Ovary (tissue), 10 donors: ENCODE measurements at places on chromosomes 12 and 14. TPM values are rescaled to one million over a fixed set of nuclear protein-coding genes. Genes with fewer than 3 reads are reported as not detected.

DNA sequence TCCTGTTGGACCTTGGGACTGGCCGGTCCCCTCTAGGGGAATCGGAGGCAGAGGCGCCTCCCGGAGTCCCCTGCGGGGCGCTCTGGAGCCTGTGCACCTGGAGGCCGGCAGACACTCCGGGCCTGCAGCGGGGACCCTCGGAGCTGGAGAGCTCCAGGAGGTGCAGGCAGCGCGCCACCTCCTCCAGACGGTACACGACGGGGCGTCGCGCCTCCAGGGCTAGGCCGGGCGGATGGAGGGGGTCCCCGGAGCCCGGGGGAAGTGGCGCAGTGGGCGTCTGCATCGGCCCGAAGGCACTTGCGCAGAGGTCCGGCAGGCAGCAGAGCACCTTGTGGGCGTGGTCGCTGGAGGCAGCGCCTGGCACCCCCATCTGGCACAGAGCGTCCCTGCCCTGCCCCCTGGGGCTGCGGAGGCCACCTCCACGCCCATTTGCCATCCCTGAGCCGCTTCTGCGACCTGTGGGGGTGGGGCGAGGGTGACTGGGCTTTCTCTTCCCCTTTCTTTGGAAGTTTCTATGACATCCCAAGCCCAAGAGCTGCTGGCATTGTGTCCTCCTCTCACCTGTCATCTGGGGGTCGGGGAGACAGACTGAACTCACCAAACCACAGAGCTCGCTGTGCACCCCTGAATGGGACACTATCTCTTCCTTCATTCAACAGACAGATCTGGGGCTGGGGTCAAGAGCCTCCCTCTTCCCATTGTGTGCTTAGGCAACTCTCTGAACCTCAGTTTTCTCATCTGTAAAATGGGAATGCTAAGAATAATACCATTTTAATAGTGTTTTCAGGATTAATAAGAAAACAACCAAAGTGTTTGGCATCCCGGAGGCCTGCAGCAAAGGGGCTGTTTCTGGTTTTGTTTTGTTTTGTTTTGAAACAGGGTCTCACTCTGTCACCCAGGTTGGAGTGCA, 37.5 kb upstream of the CORO1C start:
- H3K4me3 ChIP-seq: peak overlapping the region; percentile 28
- DNase-seq: no peak
- peaks cover 20% of the 10 kb centered on the region for H3K4me1 ChIP-seq
- H3K27ac ChIP-seq: no peak overlapping the region
- H3K27me3 ChIP-seq: no peaks in the 10 kb centered on the region

GRCh38 chr14:75547552-75548250, 25.4 kb downstream of the BATF start:
- no peaks in the 10 kb centered on the region for H3K27me3 ChIP-seq
- no peaks in the 10 kb centered on the region for H3K4me1 ChIP-seq
- no peaks in the 10 kb centered on the region for H3K36me3 ChIP-seq

DNA sequence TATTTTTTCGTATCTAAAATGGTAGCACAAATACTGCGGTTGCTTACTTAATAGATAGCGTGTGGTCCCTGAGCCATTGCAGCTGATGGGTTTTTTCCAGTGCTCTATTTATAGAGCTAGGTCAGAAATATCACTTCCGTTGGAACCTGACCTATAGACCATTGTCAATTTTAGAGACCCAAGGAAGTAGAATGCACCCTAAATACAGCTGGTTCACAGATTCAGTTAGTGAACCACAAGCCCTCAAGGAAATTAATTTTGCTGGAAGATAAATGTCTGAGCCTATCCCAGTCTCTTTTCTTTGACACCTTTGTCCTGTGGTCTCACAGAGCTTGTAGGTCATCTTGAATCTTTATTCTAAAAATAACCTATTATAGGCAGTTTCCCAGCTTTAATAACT, 391.0 kb downstream of the ZFP36L1 start:
- peaks cover 40% of the 10 kb centered on the region for H3K4me1 ChIP-seq
- no peaks in the 10 kb centered on the region for H3K27me3 ChIP-seq
- H3K27ac ChIP-seq: no peak overlapping the region
- no peaks in the 10 kb centered on the region for H3K36me3 ChIP-seq

- H3K36me3 ChIP-seq: no peaks in the 10 kb centered on the region
- no peak overlapping the region for H3K4me3 ChIP-seq
- H3K4me1 ChIP-seq: no peaks in the 10 kb centered on the region
- H3K27ac ChIP-seq: no peak overlapping the region
Measured at GRCh38 chr14:98200601-98201000, 1071.4 kb downstream of the BCL11B start.

The SLC10A1 gene
- total RNA-seq: not detected

DNA sequence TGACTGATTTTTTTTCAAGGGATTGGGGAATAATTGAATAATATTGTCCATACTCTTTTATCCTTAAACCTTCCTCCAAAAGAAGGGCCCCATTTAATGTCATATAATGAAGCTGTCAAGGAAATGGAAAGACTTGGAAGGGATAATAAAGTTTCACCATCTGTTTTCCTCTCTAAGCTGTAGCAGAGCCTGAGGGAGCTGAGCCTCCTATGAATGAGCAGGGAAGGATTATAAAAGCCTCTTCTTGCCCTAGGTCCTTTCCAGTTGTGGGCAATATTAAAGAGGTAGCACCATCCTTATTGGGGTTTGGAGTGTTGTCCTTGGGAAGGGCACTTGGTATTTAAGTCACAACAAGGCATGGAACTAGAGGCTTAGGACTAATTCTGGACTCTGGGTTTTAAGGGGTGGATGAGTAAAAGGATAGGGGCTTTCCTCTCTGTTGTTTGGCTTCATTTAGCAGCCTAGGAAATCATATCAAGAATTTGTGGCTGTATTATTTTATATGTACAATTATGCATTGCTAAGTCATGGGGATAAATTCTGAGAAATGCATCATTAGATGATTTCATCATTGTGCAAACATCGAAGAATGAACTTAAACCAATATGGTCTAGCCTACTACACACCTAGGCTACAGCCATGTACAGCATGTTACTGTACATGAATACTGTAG, 408.5 kb upstream of the DCN start:
- H3K36me3 ChIP-seq: no peaks in the 10 kb centered on the region
- DNase-seq: no peak
- no peak overlapping the region for H3K27ac ChIP-seq
- no peak overlapping the region for H3K4me3 ChIP-seq
- H3K27me3 ChIP-seq: no peaks in the 10 kb centered on the region
- H3K4me1 ChIP-seq: no peaks in the 10 kb centered on the region

- H3K4me1 ChIP-seq: no peaks in the 10 kb centered on the region
- peak; percentile 19 for DNase-seq
- H3K27me3 ChIP-seq: no peaks in the 10 kb centered on the region
- H3K27ac ChIP-seq: no peak overlapping the region
- H3K4me3 ChIP-seq: no peak overlapping the region
- H3K36me3 ChIP-seq: no peaks in the 10 kb centered on the region
Measured at GRCh38 chr12:77591959-77592743, 238.5 kb upstream of the NAV3 start.

The ULK1 gene
- 46.8 TPM for total RNA-seq

- H3K27me3 ChIP-seq: no peaks in the 10 kb centered on the region
- H3K4me3 ChIP-seq: no peak overlapping the region
- DNase-seq: peak; percentile 56
- H3K27ac ChIP-seq: no peak overlapping the region
Measured at GRCh38 chr12:119060847-119061796, 79.8 kb downstream of the SRRM4 start.

The KRT73 gene
- total RNA-seq: not detected

GRCh38 chr12:32106517-32107358, at the start of gene BICD1:
BICD1 (plus strand) TSS chr12:32106847; CDS start chr12:32107332, 485 bp downstream.
- H3K27ac ChIP-seq: peak within 1 kb of the TSS; percentile 88
- peaks cover 4% of the 10 kb centered on the region for H3K4me1 ChIP-seq
- H3K4me3 ChIP-seq: peak within 1 kb of the TSS; percentile 98
- no peaks in the 10 kb centered on the region for H3K27me3 ChIP-seq
- no peaks in the 10 kb centered on the region for H3K36me3 ChIP-seq
- peak; percentile 94 for DNase-seq

The CD163L1 gene
- total RNA-seq: 0.32 TPM

DNA sequence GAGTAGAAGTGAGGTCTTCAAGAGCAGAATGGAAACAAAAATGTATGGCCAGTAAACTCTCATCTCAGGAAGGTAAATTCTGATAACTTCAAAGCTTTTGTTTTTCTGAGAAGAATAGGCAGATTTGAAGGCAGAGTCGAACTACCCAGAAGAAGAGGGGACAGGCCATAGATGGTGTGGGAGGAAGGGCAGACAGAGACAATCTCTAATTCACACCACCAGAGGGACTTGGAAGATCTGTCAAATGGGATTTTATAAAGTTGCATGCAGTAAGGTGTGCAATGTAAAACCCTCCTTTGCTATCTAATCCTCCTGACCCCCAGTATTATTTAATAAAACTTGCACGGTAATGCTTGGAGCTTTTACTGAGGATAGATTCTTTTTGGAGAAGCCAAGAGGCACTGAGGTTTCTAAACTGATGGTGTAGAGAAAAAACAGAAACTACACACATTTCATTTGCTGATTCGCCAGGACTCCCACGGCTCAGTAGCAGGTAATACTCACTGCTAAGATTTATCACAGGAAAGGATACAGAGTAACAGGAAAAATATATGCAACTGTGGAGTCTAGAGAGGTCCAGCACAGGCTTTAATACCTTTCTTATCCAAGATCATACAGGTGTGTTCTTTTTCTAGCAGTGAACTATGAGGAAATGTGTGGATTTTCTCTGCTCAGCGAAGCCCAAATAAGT, 18.3 kb downstream of the SLC38A2 start:
- H3K4me1 ChIP-seq: peaks cover 1% of the 10 kb centered on the region
- no peak for DNase-seq
- no peak overlapping the region for H3K27ac ChIP-seq
- H3K4me3 ChIP-seq: no peak overlapping the region

GRCh38 chr12:11838403-11838802, 188.9 kb downstream of the ETV6 start:
- no peaks in the 10 kb centered on the region for H3K36me3 ChIP-seq
- H3K4me3 ChIP-seq: no peak overlapping the region
- no peak overlapping the region for H3K27ac ChIP-seq
- H3K4me1 ChIP-seq: peaks cover 13% of the 10 kb centered on the region

DNA sequence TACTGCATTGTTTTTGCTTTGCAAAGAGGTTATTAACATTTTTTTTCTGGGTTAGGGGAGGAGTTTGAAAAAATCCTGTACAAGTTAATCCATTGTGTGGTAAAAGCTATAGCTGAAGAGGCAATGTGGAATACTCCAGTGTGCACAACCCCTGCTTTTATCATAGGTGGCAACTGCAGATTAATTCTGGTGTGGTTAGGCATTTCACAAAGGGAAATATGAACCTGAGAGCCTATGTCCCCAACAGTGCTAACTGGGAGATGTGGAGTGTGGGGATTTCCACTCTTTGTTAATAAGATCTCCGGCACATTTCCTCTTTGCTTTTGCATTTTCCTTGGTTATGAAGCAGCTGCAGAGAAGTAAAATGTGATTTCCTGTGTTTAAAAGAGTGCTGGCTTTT, 33.6 kb downstream of the PRORP start:
- DNase-seq: no peak
- no peaks in the 10 kb centered on the region for H3K36me3 ChIP-seq
- H3K4me3 ChIP-seq: no peak overlapping the region
- no peak overlapping the region for H3K27ac ChIP-seq
- no peaks in the 10 kb centered on the region for H3K4me1 ChIP-seq

The NKX2-1 gene
- 0.18 TPM for total RNA-seq

DNA sequence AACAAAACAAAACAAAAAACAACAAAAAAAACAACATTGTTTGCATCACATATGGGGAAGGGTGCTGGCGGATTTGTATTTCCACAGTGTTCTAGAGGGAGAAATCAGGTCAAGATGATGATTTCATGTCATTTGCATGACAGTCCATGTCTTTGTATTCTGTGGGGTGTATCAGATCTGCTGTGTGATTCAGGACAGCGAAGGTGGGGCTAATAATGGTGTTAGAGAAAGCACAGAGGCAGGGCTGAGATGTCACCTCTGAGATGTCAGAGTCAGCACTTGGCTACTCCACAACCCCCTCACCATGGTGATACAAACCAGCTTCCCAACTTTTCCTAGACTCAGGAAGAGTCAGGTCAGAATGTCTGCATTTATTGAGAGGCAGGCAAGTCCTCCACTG, 543.2 kb downstream of the BCL11B start:
- no peaks in the 10 kb centered on the region for H3K36me3 ChIP-seq
- H3K4me1 ChIP-seq: no peaks in the 10 kb centered on the region
- no peak overlapping the region for H3K4me3 ChIP-seq

DNA sequence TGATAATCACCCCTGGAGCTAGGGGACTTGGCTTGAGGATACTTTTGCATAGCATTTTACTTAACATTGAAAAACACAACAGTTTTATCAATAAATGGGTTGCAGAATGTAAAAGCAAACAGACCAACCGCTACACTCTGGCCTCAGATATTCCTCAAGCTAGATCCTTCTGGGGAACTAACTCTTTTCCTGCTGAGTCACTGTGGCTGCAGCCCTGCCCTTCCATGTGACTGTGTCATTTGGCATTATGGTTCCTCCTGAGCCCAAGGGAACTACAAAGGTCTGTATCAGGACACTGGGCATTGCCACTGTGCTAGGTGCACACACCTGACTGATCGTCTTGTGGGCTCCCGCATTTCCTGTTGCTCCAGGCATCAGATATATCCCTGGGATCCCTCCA, 56.6 kb downstream of the TTC9 start:
- H3K36me3 ChIP-seq: no peaks in the 10 kb centered on the region
- H3K4me1 ChIP-seq: no peaks in the 10 kb centered on the region
- H3K27ac ChIP-seq: no peak overlapping the region
- DNase-seq: no peak

The GNG2 gene
- total RNA-seq: 11.4 TPM

The MYL2 gene
- not detected for total RNA-seq

The ST8SIA1 gene
- total RNA-seq: 0.69 TPM

DNA sequence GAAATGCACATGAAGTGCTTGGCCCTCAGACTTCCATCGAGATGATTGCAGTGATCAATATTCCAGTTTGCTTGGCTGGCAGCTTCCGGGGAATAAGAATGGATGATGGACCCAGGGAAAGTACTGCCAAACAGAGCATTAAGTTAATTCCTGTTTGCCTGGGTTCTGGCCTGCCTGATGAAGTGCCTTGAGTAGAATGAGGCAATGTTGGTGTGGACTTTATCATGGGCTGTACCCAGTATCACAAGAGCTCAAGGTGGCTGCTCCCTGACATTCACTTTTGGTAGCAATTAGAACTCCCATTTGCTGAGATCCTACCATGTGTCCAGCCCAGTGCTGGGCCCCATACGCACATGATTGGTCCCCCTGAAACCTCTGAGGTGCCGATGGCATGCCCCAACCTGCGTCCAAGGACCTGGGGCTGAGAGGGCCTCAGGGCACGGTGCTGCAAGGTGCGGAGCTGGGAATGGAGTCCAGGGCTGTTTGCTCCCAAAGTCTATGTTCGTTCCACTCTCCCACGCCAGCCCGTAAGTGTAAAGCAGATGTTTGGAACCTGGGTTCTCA, 80.7 kb downstream of the SLC25A47 start:
- no peak for DNase-seq
- H3K27ac ChIP-seq: no peak overlapping the region
- no peak overlapping the region for H3K4me3 ChIP-seq

The ADAM20 gene
- 1.4 TPM for total RNA-seq

GRCh38 chr12:91704446-91704845, 441.2 kb downstream of the BTG1 start:
- H3K27me3 ChIP-seq: no peaks in the 10 kb centered on the region
- no peak overlapping the region for H3K4me3 ChIP-seq
- no peaks in the 10 kb centered on the region for H3K4me1 ChIP-seq
- H3K27ac ChIP-seq: no peak overlapping the region
- DNase-seq: no peak

- no peak overlapping the region for H3K4me3 ChIP-seq
- H3K4me1 ChIP-seq: peaks cover 6% of the 10 kb centered on the region
- no peaks in the 10 kb centered on the region for H3K36me3 ChIP-seq
- no peak overlapping the region for H3K27ac ChIP-seq
- no peak for DNase-seq
Measured at GRCh38 chr12:68422956-68423574, 90.9 kb upstream of the MDM1 start.

GRCh38 chr12:92297932-92298696, 152.5 kb upstream of the BTG1 start:
- peak; percentile 24 for DNase-seq
- no peaks in the 10 kb centered on the region for H3K27me3 ChIP-seq
- H3K36me3 ChIP-seq: no peaks in the 10 kb centered on the region
- no peak overlapping the region for H3K4me3 ChIP-seq
